ENCODE measurements at places on chromosomes 1 and 21.

- DNase-seq, result no peak
Observed at GRCh38 chr1:63936276-63936675, 162.5 kb downstream of the ROR1 start.

DNA sequence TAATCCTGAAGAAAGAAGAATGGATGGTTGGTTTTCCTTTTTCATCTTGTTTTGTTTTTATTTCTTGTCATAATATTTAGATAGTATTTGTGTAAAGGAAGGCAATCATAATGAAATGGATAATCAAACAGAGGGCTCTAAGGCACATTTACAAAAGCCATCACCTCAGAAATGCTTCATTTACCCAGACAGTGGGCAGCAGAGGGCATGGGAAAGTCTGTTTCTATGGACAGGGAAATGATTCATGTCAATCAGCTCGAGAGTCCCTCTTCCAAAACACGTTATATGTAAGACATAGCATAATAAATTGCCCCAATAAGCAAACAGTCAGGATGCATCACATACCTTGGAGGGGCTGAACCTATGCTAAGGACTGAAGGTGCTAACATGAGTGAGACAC, 426.1 kb downstream of the PLPP3 start:
- no peak for DNase-seq

- no peak for DNase-seq
Observed at GRCh38 chr1:214843281-214843680, 239.3 kb upstream of the KCNK2 start.

- DNase-seq, result no peak
Observed at GRCh38 chr1:4147509-4147908, 247.4 kb upstream of the C1orf174 start.

DNA sequence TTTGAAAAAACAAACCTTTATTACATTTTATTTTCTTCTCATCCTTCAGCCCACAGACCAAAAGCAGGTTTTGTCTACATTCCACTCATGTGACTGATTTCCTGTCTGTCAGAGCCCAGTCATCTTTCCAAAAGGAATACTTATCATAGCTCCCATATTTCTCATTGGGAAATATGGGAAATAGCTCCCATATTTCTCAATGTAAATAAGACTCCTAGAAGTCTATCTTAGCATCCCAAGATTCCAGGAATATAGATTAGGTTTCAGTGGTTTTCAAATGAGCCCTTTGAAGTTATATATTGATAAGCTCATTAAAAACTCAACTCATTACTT, 19.1 kb upstream of the NRDC start:
- DNase-seq, result no peak

GRCh38 chr1:119116725-119117124, 23.7 kb downstream of the WARS2 start:
- no peak for DNase-seq

- no peak for DNase-seq
Observed at GRCh38 chr1:218772575-218772974, 401.1 kb upstream of the LYPLAL1 start.

All from coronary artery (tissue), 2 donors.